ENCODE measurements at places on chromosomes 12 and 14. TPM values are rescaled to one million over a fixed set of nuclear protein-coding genes. Genes with fewer than 3 reads are reported as not detected.

- DNase-seq = no peak
Observed at GRCh38 chr12:76329159-76329558, 19.1 kb downstream of the BBS10 start.

DNA sequence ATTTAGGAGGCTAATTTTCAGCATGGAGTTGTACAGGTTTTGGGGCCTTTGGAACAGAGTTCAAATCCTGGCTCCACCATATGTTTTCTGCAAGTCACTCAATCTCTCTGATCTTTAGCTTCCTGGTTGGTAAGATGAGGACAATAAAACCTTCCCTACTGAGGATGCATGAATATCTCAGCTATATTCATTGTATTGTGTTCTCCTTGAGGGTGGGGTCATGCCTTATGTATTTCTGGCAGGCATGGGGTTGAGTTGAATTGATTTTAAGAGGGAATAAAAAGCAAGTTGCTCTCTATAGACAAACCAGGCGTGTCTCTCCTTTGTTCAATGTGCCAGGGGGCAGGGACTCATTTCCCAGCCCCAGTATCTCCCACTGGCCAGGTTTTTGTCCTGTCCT, 173.1 kb downstream of the C12orf75 start:
- DNase-seq = no peak

DNA sequence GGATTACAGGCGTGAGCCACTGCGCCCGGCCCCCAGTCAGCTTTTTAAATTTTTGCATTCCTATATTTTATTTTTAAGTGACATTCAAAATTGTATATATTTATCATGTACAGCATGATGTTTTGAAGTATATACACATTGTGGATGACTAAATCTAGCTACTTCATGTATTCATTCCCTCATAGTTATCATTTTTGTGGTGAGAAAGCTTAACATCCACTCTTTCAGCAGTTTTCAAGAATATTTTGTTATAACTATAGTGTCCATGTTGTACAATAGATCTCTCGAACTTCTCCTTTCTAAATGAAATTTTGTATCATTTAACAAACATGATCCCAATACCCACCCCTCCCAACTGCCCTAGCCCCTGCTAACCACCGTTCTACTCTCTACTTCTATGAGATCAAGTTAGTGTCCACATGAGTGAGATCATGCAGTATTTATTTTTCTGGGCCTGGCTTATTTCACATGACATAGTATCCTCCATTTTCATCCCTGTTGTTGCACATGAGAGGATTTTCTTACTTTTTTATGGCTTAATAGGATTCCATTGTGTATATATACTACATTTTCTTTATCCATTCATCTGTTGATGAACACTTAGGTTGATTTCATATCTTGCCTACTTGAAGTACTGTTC, 8.8 kb upstream of the HEBP1 start:
- no peak for DNase-seq

DNA sequence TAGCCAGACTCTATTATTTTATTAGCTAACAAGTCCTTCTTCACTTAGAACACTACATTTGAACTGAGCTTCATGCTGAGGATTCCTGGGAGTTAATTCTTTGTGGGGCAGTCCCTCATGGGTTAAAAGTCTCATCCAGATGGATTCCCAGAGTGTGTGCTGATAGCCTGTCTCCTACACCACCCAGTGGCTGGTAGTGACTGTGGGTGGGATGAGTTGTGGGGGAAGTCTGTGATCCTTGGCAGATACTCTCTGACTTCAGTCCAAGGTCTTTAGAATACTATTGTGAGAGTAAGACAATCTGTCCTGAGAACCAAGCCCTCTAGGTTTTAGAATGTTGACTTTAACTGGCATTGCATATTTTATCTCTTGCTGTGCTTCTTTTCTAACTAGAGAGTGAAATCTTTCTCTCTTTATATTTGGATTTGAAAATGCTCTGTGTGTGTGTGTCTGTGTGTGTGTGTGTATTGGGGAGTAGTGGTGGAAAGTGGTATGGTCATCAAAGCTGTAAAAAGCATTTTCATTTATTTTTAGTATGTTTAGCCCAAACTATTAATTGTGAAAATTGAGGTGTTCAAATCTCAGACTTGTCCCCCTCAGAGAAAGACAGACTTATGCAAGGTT, 37.3 kb downstream of the AKAP6 start:
- DNase-seq = no peak

- DNase-seq = no peak
Observed at GRCh38 chr12:121774968-121775474, 18.5 kb downstream of the RHOF start.

DNA sequence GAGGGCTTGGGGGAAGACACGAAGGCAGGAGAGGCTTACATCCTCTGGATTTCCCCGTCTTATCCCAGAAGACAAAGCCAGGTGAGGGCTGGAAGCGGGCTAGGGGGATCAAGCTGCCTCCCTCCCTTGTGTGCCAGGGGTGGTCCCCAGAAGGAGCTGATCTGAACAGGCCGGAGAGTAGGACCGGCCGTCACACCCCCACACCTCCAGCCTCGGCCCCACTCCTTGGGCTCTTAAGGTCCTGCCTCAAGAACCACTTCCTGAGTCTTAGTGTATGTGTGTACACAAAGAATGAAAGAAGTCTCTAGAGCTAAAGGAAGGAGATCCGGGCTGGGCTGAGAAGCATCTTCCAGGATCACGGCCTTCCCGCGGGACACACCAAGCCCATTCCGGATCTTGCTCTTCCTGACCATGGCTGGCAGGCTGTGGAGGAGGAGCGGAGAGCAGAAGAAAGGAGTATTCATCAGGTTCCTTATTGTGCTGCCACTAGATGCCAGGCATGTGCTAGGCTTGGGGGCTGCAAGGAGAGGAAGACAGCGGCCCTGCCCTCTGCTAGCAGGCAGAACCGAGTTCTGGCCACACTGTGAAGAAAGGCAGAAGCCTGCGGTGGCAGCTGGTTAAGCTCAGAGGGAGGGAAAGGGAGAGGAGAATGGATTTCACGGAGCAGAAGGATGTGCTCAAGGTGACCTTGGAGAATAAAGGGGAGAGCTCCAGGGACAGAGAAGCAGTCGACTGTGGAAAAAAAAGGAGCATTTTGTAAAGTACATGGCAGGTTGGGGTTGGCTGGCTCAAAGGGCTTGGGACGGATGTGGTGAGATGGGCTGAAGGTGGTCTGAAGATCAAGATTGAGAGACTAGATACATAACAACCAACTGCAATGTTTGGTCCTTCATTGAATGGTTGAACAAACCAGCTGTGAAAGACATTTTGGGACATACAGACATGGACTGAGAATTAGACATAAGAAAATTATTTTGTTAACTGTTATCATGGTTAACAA, 1.3 kb upstream of the CD63 start:
- peak; percentile 70 for DNase-seq

- no peak for DNase-seq
Observed at GRCh38 chr12:12749433-12749832, 32.3 kb downstream of the CDKN1B start.

DNA sequence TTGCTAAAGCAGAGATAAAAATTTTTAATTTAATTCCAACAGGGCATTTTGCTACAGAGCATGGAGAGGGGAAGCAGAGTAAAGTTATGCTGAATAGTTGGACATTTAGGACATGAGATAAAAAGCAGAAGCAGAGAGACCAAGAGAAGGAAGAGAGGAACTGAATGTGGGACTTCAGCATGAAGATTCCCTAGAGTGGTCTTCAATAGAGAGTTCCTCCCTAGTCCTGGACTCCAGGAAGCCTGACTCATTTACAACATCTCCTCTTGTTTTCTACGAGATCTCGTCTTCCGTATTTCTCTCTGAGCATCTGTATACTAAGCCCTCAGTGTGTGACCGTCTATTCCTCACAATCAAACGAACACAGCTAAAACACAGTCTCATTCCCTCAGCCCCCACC, 35.2 kb upstream of the IFT81 start:
- no peak for DNase-seq

GRCh38 chr14:70563869-70564268, 29.1 kb upstream of the ADAM20 start:
- no peak for DNase-seq

DNA sequence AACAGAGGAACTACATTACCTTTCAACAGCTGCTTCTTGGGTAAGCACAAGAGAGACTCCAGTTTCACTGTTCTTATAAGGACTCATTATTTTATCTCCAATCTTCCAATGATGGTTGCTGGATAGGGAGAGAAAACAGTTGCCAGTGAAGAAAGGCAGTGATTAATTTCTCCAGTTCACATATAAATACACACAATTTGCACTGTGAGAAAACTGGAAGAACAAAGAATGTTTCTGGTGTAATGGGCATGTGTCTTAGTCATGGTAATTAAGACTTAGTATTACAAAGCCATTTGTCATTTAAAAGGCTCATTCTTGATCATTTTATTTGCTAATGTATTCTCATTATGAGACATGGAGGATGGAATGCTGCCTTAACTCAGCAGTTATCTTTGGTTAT, 78.0 kb upstream of the FAR2 start:
- DNase-seq = no peak

GRCh38 chr14:24260026-24260779, 2.8 kb downstream of the TGM1 start:
- no peak for DNase-seq

DNA sequence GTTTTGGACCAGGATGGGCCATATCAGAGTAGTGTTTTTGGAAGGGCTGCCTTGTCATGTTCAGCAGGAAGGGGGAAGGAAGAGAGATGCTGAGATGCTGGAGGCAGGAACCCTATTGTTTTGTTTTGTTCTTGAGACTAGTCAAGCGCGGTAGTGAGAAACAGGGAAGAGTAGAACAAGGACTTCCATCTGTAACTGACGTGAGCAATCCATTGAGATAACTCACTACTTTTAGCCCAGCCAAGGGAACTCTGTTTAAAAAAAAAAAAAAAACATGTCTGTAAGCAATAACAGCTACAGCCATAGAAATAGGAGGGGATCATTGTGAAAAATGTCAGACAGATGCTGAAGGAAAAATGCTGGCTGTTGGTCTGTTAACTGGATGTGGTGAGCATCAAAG, 34.0 kb downstream of the CD9 start:
- DNase-seq = no peak

- no peak for DNase-seq
Observed at GRCh38 chr12:117842630-117843029, 126.2 kb downstream of the KSR2 start.

DNA sequence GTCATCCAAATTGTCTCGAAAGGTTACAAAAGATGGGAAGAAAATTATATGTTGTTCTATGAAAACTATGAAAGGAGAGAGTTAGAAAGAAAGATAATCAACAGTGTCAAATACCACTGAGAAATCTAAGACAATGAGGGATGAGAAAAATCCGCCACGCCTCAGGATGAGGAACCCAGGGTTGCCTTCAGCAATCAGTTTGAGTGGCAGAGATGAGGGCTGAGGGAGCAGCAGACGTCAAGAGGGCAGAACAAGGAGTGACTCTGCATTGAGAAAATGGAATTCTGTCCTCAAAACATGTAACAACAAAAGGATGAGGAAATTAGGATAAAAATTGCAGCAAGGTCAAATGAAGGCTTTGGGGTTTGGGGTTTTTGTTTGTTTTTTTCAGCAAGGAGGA, 18.3 kb upstream of the OXA1L start:
- DNase-seq = no peak

GRCh38 chr12:105253866-105254513, 18.0 kb upstream of the APPL2 start:
- no peak for DNase-seq

DNA sequence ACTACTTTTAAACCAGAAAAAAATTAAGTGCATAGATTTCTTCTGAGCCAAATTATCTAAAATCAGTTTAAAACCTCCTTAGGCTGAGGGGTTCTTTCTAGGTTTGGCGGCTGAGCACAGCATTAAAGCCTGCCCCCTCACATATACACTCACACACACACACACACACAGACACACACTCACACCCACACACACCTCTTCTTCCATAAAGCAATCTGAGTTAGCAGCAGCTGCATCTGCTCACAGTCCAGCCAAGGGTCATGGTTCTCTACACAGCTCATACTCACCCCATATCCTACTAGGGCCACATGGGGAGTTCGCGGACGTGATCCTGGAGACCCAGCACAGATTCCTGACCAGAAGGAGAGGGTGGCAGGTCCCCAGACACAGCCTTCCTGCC, 12.4 kb downstream of the SYNDIG1L start:
- DNase-seq = no peak

DNA sequence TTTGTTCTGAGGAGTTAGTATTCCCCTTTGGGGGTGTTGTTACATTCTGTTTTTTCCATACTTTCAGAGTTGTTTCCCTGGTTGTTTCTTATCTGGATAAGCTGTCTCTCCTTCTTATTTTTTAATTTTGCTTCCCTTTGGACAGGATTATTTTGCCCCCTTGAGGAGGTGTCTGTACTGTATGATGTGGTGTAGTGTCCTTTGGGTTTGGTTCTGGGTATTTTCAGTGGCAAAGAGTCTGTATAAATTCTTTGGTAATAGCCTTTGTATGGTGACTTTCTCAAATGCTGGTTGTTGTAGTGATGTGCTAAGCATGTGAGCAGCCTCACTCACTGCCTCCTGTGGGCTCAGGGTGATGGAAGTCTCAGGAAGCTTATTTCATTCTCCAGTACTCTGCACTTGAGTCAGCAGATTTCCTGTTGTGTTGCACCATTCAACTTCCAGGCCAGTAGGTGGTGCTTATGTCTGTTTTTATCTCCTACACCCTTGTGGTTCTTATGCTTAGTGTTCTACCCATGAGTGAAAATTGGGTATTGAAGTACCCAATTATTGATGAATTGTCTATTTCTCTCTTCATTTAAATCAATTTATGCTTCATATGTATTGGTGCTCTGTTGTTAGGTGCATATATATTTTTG, 103.3 kb upstream of the PMCH start:
- peak; percentile 35 for DNase-seq

DNA sequence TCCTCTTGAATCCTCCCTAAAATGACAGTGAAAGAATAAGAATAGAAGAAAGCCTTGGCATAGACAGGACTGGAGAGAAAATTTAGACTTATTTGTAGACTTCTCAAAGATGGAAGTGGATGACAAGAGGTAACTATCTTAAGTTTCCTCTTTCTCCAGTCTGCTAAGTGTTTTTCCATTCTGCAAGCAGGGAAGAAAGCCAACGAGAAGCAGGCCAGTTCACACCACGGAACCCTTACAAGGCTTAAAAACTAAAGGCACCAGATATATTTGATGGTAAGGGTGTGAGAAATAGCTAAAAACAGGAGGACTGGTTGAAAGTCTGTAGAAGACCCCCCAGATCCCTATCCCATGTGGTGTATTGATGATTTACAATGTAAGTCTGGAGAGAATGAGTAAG, 82.9 kb upstream of the GPHB5 start:
- no peak for DNase-seq

- DNase-seq = peak; percentile 25
Observed at GRCh38 chr14:87334997-87335685, 657.8 kb downstream of the GALC start.

GRCh38 chr14:22598896-22599244, 770 bp downstream of the ABHD4 start:
- DNase-seq = peak; percentile 53

- no peak for DNase-seq
Observed at GRCh38 chr12:24307716-24308335, 358.4 kb upstream of the SOX5 start.

GRCh38 chr12:69330475-69331473, 17.4 kb upstream of the LYZ start:
- peak; percentile 77 for DNase-seq

- DNase-seq = no peak
Observed at GRCh38 chr14:30990770-30991169, 34.7 kb upstream of the AP4S1 start.

GRCh38 chr12:55666508-55666907, 29.8 kb downstream of the OR10P1 start:
- DNase-seq = no peak

- DNase-seq = no peak
Observed at GRCh38 chr12:93943780-93944179, 204.6 kb upstream of the PLXNC1 start.

The BBOF1 gene
- 3.9 TPM for total RNA-seq

The GPR84 gene
- 0.18 TPM for total RNA-seq

The PZP gene
- total RNA-seq = not detected

The CLEC1B gene
- not detected for total RNA-seq

The MGST1 gene
- 67.4 TPM for total RNA-seq

The FOXG1 gene
- total RNA-seq = not detected
